Left kidney (tissue), 8 donors: ENCODE measurements at places on chromosomes 12 and 14.
A peak's percentile ranks its signal among the peaks of the same experiment; 100 is the strongest.

- no peak for DNase-seq
Measured at GRCh38 chr12:81141217-81141616, 63.3 kb downstream of the ACSS3 start.

GRCh38 chr12:7514416-7514815 lies 10.8 kb upstream of the CD163 start:
- DNase-seq, result no peak

- DNase-seq, result no peak
Measured at GRCh38 chr12:22459838-22460490, 84.4 kb downstream of the C2CD5 start.

DNA sequence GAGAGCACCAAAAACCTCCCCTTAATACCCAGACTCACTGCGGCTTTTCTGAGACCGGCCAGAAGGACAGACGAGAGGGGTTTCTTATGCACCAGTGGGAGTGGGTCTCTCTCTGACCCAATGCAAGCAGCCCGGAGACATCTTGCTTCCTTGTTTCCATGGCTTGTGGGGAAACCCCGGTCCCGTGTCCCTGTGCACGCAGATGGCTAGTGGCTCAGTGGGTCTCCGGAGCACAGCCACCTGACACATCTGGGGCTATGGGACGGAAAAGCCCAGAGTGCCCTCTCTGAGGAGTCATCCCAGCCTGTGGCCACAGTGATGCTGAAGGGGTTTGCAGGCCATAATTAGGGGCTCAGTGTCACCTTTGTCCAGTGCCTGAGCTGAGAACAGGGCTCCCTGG lies 197.6 kb downstream of the PHETA1 start:
- DNase-seq, result no peak

DNA sequence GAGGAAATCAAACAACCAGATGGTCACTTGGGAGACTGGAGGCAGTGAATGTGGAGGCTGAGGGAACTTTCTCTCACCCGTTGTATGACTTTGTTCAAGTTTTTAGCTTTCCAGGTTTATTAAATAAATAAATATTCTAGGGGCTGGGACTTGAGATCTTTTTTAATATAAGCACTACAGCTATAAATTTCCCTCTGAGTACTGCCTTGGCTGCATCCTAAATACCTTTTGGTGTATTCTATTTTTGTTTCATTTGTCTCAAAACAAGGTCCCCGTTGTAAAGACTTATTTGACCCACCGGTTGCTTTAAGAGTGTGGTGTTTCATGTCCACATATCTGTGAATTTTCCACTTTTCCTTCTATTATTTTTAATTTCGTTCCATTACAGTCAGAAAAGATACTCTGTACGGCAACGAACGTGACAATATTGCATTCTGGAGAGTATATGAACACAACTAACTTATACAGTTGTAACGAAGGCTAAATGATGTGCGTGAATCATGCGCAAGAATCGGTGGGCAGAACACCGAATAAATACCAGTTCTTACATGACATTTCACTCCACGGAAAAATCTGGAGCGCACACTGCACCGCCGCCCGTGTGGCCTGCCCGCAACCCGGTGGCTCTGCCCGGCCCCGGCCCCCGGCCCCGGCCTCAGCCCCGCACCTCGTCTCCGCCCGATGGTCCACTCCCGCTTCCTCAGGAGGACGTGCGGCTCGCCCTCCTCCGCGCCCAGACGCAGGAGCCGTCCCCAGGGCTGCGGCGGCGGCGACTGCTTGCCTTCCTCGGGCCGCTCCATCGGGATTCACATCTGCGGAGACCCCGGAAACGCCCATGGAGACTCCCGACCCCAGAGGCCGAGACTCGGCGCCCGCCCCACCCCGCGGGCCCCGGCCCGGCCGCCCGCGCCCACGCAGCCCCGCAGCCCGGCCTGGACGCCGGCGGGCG lies 602 bp downstream of the CHFR start:
- no peak for DNase-seq

DNA sequence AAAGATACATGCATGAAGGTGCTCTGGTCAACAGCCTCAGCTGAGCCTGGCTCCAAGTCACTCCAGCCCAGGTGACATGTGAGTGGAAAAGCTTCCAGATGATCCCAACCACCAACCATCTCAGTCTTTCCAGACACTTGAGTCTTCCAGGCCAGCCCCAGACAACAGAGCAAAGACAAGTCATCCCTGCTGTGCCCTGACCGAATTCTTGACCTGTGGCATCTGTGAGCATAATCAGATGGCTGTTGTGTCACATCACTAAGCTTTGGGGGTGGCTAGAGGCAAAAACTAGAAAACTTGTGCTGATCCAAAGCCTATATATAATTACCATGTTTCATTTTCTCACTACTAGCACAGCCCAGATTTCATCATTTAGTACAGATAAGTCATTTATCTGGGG lies 50.8 kb upstream of the ISM2 start:
- DNase-seq, result no peak

GRCh38 chr12:50157259-50157658 lies 9.9 kb downstream of the CERS5 start:
- no peak for DNase-seq

GRCh38 chr12:28390761-28391385 lies 200.6 kb downstream of the CCDC91 start:
- peak; percentile 11 for DNase-seq

DNA sequence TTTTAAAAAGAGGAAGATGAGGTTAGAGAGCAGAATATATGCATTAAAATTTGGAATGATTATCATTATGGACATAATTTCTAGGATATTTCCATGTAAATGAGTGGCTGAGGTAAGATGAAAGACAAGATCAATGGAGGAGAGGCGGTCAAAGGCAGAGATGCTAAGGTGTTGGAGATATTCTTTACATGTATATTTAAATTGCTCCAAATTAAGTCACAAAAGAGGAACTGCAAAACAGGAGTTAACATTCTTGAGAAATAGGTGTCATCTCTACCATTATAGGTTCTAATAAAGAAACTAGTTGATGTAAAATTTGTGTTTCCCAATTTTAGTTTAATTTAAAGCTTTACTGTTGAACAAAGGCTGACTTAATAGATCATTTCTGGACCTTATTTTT lies 268.5 kb upstream of the PPFIA2 start:
- no peak for DNase-seq

DNA sequence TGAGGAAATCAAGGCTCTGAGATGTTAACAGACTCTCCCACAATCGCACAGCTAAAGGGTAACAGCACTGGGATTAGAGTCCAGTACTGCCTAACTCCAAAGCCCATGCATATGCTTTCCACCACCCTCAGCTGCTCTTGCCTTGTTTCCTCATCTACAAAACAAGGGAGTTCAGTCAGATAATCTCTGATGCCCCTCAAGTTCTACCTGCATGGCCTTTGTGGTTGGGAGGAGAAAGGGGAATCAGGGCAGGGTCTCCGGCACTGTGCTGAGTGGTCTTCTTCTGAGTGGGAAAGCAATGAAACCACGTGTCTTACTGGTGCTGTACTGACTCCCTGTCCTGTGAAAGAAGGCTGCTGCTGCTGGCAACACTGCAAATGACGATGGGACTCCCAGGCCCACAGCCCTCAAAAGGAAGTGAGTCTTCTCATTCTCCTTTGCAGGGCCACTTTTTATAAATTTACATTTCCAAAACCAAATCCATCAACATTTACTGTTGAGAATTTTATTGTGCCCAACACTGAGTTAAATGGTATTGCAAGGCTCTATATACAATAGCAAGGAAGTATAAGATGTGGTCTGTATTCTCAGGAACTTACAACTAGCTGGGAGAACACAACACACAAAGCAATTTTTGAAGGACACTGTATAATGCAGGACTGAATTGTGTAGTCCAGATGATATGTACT lies 19.7 kb upstream of the DUSP16 start:
- DNase-seq, result no peak

DNA sequence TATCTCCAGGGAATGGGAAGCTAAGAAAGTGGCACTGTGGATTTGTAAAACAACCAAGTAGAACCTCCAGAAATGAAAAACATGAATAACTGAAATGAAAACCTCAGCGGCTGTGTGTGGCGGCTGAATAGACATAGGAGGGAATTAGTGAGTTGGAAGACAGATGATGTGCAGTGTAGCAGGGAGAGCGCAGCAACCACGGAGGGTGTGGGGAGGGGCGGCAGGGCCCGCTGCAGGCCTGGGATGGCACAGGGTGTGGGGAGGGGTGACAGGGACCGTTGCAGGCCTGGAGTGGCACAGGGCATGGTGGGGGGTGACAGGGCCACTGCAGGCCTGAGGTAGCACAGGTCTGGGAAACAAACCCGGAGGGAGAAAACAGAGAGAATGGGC lies 51.1 kb downstream of the BEGAIN start:
- no peak for DNase-seq

- no peak for DNase-seq
Measured at GRCh38 chr12:124347805-124348658, 53.1 kb downstream of the RFLNA start.

- DNase-seq, result no peak
Measured at GRCh38 chr14:89794096-89794495, 160.4 kb downstream of the EFCAB11 start.

GRCh38 chr12:105014603-105015002 lies 28.5 kb downstream of the NOPCHAP1 start:
- DNase-seq, result no peak

DNA sequence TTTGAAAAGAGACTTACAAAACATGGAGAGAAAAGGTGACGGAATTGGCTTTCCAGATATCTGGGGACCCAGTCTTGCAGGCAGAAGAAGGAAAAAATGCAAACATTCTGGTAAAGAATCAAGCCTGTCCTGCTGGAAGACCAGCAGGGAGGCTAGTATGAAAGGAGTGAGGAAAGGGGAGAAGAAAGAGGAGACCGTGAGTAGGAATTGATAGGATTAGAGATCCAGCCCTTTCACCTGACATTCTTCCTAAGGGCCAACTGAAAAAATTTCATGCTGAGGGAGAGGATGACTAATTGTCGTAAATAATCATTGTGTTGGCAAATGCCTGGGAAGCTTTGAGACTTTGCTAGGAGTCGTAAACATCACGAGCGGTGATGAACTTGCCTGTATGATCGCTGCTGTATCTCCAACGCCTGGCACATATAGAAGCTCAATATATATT lies 12.1 kb downstream of the BHLHE41 start:
- no peak for DNase-seq

- no peak for DNase-seq
Measured at GRCh38 chr14:50978888-50979287, 34.6 kb upstream of the PYGL start.

DNA sequence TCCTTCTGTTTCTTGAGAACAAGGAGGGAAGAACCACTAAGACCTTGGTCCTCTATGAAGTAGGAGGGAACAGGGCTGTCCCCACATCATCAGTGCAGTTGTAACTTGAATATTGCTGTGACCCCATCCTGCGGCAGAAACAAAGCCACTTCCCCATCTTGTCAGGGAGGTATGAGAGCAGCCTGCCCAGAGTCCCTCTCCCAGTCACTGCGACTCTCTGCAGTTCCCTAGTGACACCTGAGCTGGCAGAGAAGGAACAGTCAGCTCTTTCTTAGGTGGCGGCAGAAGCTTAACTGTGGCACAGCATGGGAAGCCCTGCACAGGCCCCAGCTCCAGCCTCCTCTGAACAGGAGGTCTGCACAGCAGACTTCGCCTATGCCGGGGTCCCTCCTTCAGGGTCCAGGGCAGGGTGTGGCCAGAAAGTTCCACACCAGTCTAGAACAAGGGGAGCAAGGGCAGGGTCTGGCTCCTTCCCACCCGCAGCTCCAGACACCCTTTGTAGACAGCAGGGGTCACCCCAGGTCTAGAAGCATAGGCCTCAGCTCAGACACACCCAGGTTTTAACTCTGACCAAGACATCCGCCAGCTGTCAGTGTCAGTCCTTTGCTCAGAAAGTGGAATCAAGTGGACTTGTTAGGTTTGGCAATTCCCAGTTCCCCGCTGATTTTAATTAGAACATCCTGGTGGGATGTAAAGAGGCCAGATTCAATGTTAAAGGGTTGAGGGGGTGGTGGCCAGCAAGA lies 36.8 kb downstream of the DEGS2 start:
- DNase-seq, result no peak

DNA sequence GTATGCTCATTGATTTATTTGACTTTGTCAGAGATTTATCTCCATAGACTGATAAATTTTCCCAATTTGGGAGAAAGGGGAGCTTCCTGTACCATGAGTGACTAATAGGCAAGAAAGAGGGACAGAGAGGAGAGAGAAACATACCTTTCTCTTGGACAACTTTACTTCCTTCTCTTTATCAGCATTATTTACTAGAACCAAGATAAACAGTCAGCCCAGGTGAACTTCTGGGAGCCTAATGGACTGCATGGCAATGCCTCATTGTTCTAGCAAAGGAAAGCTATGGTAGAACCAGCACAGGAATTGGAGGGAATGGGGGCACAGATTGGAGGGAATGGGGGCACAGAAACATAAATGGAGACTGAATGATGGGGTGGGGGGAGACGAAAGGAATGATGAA lies 63.4 kb upstream of the STXBP6 start:
- DNase-seq, result no peak

DNA sequence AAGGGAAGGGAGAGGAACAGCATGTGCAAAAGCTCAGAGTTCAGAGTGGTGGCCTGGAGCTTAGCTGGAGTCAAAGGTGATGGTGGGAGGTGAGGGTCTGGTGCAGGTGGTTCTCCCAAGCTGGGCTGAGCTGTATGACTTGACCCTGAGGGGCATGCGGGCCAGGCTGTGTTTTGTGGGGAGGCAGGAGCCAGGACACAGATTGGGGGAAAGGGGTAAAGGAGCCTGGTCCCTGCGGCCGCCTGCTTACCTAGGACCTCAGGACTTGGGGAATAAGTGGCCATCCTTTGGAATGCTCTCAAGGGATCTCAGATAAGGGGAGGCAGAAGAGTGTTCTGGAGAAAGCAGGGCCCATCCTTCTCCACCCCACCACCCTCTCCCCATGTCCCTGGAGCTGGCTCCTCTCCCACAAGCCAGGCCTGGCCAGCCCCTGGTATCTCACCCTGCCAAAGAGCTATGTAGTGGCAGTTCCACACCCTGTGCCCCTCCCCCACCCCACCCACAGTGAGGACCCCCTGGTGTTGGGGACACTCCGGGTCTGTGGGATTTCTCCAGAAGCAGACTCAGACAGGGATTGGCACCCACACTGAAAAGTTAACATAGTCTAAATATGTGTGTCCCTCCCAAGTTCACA lies 19.9 kb upstream of the CEP170B start:
- no peak for DNase-seq

- no peak for DNase-seq
Measured at GRCh38 chr12:124524231-124524925, 43.0 kb downstream of the NCOR2 start.

GRCh38 chr14:59166258-59166657 lies 22.2 kb upstream of the DAAM1 start:
- DNase-seq, result no peak

DNA sequence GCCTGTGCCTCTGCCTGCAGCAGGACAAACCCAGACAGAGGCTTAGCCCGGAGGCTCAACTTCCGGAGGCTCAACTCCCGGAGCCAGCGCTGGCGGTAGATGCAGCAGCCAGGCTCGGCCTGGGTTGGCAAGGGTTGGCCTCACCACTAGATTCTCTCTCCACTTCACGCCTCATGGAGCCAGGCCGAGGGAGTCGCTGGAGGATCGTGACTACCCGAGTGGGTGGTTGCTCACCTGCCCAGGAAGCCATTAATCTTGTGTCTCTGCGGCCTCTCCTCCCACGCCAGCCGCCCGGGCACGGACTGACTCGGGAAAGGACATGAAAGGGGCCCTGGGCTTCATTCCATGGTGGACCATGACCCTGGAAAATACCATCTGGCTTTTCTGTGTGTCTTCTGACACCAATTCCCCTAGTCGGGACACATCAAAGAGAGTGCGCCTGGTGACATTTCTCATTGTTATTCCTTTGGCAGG lies 20.8 kb downstream of the ESRRB start:
- peak; percentile 84 for DNase-seq

GRCh38 chr12:129520739-129521138 lies 383.1 kb downstream of the TMEM132D start:
- no peak for DNase-seq

GRCh38 chr12:115273456-115273855 lies 589.5 kb upstream of the TBX3 start:
- no peak for DNase-seq

GRCh38 chr12:92550661-92551060 lies 152.1 kb upstream of the PLEKHG7 start:
- no peak for DNase-seq
